ENCODE measurements at places on chromosomes 3 and 15.

GRCh38 chr3:15288331-15289035 lies 43.9 kb downstream of the SH3BP5 start:
- DNase-seq, result no peak

DNA sequence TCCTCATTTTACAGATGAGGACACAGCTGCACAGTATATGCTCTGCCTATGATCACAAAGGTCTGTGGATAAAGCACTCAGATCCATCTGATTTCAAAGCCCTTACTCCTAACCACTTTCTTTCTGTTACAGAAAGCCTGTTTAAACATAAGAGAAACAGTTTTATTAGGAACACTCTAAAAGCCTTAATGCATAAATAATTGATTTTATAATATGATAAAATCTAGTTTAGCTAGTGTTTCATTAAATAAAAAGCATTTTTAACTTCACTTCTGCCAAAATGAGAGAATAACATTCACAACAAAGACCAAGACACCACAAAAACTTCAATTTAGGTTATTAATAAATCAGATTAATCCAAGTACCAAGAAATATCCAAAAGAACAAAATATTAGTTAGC lies 21.4 kb downstream of the SNX4 start:
- DNase-seq, result no peak

GRCh38 chr3:193174140-193174539 lies 66.9 kb upstream of the PLAAT1 start:
- DNase-seq, result no peak

GRCh38 chr3:32184187-32184730 lies 54.2 kb upstream of the CMTM8 start:
- no peak for DNase-seq

- no peak for DNase-seq
These were observed 127.3 kb upstream of the ROPN1 start for GRCh38 chr3:124119056-124119716.

GRCh38 chr3:115857518-115858136 lies 234.3 kb downstream of the GAP43 start:
- no peak for DNase-seq

DNA sequence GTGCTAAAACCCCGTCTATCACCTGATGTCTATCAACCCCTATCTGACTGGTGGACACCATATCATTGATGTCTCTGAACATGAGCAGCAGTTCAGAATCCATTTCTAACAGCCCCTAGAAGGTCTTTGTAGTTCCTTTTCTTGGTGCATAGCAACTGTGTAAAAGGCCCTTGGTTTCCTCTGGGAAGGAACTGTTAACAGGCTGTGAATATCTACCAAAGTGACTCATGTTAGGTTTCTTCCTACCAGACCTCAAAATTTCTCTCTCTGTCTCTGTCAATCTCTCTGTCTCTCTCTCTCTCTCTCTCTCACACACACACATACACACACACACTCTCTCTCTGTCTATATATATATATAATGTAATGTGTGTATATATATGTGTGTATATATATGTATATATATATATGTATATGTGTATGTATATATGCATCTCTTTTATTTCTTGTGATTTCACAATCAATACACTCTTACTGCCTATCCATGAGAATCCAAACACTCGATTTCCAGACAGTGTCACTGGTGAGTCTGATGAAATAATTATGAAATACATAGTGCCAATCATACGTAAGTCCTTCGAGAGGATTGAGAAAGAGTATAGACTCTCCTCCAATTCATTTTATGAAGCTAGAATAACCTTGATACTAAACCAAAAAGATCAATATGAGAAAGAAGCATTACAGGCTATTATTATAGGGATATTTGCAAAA lies 335.9 kb upstream of the SLCO3A1 start:
- no peak for DNase-seq
